ENCODE measurements at places on chromosomes 1 and 21.

DNA sequence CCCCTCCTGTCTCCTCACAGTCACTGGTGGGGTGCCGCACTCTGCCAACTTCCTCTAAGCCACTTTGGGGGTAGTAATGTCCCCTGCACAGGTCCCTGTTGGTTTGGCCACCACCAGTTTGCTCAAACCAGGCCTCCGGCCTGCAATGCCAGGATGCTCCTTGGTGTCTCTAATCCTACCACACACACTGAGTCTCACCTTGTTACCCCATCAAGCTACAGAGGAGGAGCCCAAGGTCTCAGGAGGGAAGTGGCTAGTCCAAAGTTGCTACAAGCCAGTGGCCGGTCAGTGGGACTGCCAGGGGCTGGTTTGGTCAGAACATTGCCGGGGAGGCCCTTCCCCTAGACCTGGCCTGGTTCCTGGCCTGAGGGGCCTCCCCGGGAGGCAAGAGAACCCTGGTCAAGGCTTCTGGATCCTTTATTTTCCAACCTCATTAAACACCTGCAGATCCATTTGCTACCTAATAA is 21.5 kb upstream of the LRP8 start:
- DNase-seq: no peak

- no peak for DNase-seq
Observed at GRCh38 chr1:206578978-206579374, 33.3 kb downstream of the EIF2D start.

DNA sequence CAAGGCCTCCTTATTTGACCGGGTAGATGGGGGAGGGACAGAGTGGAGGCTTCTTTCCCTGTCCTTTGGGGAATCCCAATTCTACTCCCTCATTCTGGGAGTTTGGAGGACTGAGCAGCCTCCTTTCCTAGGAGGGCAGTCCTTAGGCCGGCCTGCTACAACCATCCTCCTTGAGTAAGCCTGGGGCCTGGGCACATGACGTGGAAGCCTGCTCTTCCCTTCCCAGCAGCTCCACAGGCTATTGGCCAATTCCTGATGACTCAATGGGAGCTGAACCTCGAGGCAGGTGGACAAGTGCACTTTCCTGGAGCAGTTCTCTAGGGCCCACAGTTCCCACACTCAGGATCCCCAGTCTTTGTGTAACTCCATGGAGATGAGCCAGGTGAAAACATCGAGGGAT is 3.1 kb downstream of the KCNA10 start:
- no peak for DNase-seq

DNA sequence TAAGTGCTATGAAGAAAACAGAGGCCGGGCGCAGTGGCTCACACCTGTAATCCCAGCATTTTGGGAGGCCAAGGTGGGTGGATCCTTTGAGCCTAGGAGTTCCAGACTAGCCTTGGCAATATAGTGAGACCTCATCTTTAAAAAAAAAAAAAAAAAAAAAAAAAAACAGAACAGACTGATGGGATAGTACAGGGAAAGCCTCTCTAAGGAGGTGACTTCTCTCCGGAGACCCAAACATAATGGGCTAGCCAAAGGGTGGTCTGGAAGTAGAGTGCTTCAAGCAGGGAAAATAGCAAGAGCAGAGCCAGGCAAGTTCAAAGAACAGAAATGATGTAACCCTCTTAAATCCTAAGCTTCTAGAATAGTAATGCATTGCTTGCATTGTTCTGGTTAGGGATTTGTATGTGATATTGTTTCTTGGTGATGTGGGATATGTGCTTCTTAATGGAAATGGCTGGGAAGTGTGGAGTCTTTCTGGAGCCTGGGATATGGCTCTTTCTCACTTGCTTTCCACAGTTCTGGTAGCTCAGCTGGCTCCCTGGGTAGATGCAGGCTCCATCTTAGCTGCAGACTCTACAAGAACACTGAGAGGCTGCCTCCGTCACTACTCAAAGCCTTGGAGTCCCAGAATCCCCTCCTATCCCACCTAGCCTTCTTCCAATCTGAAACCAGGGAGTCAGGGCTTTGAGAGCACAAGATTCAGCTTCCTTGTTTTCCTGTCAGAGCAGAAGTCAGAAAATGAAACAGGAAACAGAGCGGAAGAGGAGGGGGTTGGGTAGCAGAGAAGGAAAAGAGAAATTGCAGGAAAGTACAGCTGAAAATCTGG is 1.9 kb upstream of the PIGV start:
- DNase-seq: no peak

- no peak for DNase-seq
Observed at GRCh38 chr1:9249534-9250410, 15.2 kb downstream of the H6PD start.

DNA sequence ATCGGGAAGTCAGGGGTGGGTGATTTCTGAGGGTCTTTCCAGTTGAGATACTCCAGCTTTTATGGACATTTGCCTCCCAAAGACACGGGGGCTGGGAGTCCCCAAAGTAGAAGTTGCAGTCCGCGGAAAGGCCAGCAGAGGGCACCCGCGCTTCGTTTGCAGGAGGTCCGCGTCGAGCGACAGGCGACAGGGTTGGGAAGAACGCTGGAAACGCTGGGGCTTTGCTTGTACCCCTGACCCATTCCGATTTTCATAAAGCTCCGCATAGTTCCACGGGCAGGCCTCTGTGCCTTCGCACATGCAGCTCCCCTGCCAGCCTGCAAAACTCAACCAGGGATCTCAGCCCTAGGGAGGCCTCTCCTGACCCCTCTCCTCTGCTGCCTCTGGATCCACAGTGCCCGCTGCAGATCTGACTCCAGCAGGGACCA is 44.2 kb upstream of the LAPTM5 start:
- peak; percentile 77 for DNase-seq

- DNase-seq: no peak
Observed at GRCh38 chr1:229645324-229645993, 19.4 kb downstream of the URB2 start.

DNA sequence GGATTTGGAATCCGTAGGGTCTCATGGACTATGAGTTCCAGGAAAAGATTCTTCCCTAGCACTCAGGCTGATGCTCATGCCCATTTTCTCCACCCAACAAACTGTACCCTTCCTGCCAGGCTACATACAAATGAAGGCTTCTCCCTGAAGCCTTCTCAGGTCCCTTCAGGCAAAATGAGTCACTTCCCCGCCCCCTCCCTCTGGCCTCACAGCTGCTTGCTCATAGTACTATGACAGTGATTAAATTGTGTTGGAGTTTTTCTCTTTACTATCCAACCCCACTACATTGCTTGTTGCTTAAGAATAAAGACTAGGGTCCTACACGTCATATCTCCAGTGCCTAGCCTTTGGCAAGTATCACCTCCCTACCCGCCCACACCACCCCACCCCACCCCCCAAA is 207.6 kb upstream of the NFIA start:
- no peak for DNase-seq

- no peak for DNase-seq
Observed at GRCh38 chr1:54833121-54833520, 32.0 kb upstream of the TTC22 start.

DNA sequence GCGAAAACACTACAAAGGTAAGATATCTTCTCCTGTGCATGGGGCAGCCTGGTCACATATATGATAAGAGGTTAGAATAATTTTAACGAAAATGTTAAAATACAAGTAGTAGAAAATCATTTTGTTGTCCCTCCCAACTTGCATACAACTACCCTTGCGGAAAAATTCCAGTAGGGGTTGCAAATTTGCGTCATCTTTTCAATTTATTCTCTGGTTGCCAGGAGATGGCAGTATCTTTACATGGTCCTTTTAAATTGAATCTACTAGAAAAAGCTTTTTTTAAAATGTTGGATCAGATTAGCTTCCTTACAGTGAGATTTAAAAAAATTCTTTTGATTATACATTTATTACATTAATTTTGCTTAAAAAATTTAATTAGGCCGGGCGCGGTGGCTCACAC is 10.9 kb downstream of the S100PBP start:
- no peak for DNase-seq

DNA sequence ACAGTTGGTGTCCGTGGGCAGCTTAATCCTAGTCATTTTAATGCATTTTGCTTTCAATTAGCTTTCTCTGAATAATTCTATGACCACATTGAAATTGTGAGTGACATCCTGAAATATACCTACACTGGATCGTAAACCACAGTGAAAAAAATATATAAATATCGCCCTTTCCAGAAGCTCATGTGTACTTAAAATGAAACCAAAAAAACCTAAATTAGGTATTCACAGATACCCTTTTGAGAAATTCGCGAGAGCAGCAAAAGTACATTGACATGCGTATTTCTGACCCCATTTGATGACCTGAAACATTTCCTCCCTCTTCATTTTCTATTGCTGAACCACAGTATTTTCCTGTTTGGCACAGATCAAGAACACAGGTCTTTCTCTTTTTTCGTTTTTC is 253.8 kb downstream of the LTN1 start:
- DNase-seq: no peak

DNA sequence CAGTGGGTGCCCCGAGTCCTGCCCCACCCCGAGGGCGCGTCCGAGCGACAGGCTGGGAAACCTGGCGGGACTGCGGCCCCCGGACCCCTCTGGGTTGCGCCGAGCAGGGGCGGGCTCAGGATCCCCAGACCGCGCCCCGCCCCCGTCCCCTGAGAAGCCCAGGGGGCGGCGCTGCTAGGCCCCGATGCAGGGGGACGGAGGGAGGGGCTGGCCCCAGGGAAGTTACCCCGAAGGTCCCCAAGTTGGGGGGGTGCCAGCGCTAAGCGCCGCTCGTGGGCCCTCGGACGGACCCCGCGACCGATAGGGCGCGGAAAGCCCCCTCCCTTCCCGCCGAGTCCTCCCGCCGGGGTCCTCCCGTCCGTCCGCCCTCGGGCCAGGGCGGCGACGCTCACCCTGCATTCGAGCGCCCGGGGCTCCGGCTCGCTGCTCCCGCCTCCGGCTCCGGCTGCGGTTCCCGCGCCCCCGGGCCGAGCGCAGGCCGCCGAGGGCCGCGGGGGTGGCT is 414 bp downstream of the GPR153 start:
- DNase-seq: no peak

- no peak for DNase-seq
Observed at GRCh38 chr1:245469006-245469405, 314.2 kb downstream of the KIF26B start.

DNA sequence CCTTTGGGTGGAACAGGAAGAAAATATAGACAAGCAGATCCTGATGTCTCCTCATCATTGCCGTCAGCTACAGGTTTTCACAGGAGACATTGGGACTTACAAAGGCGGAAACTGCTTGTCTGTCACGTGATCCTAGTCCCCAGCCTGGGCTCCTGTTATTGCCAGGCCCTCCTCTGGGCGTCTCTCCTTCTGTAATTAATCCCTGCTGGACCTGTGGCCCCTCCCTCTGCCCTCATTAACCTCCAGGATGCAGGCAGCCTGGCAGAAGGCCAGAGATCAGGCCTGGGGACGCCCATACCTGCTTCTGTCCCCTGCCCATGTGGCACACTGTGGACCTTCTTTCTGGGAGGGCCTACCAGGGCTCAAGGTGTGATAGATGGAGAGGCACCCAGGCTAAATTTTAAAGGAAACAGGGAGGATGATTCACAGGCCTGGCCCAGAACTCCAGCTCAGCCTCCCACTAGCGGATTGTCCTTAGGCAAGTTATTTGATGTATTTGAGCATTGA is 2.4 kb downstream of the S100A5 start:
- no peak for DNase-seq

DNA sequence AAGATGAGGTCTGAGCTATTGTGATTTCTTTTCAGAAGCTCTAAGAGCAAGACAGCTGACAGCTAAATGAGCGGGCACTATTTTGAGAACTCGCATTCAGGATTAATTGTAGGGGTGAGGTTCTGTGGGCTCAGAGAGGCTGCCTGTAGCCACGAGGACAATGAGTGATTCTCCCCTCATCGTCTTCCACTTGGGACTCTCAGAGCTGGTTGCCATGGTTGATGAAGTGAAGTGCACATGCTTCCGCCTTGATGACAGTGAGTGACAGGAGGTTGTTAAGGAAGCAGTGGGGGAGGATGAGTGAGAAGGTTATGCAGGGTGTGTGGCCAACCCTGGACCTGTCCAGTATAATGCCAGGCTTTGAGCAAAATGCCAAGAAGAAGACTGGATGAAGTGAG is 341.7 kb downstream of the PCP4 start:
- no peak for DNase-seq

DNA sequence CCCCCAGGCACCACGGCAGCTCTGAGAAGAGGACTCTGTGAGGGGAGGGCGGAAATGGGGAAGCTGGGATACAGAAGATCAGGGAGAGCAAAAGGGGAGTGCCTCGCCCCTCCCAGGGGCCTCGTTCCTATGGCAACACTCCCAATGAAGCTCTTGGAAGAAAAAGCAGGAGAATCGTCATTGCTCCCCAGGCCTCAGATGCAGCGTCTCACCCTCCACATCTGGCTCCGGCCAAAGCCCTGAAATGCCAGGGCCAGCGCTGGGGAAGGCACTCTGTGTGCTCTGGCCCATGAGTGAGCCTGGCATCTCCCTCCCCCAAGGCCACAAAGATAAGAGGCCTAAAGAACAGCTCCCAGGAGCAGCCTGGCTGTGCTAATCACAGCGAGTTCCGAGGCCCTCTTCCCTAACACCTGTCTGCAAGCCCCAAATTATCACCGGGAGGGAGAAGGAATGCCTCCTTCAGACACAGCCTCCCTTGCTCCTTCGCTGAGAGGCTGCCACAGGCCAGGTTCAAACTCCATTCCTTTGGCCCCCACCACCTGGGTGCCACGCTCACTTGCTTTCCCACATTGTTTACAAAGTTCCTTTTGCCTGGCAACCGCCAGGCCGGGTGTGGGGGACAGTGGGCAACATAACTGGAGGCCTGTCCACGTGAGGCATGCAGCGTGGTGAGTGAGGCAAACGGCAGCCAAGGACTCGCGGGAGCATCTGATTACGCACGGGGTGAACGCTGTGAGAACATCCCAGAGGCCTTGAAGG is 27.8 kb downstream of the ECE1 start:
- no peak for DNase-seq

All from stimulated activated CD4-positive, alpha-beta T cell treated with anti-CD3 and anti-CD28 coated beads, Interleukin-15, amount 100 ng/mL, for 1 hour (primary cell).